Neural crest cell (in vitro differentiated cells): ENCODE measurements at places on chromosomes 5 and 9.

GRCh38 chr9:92590377-92590776 is 54.6 kb upstream of the ECM2 start:
- no peak for DNase-seq

GRCh38 chr9:68457803-68458202 is 82.9 kb downstream of the TMEM252 start:
- DNase-seq = no peak

- no peak for DNase-seq
These were observed 9.9 kb upstream of the MRNIP start for GRCh38 chr5:179868541-179868940.

GRCh38 chr9:70413464-70413798 is 1.0 kb downstream of the KLF9 start:
- no peak for DNase-seq

- DNase-seq = no peak
These were observed 73.9 kb downstream of the ACTBL2 start for GRCh38 chr5:57408714-57409113.

GRCh38 chr9:136211441-136212344 is 6.8 kb upstream of the LHX3 start:
- DNase-seq = no peak

DNA sequence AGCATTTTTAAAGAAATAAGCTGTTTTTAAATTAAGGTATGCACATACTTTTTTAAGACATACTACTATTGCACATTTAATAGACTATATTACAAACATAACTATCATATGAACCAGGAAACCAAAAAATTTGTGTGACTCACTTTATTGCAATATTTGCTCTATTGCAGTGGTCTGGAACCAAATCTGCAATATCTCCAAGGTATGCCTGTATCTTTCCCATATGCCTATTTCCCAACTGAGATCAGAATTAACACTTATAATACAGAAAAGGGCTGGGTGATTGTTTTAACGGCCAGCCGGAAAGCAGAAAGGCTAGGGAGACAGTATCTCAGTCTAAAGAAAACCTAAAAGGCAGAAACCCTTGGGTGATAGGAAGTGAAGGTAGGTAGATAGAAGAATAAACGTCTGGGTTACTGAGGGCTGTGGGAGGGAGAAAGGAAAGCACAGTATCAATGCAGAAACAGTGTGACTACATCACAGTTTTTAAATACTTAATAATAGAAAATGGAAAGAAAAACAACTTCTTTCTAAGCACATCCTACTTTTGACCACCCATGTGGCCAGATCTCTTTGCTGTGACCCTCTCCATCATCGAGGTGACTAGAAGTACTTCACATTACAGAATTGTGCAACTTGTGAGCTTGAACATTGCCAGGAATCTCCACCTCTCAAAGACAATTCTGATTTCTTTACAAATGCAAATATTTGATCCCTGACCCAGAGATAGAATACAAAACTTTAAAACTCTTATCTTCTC is 126.4 kb downstream of the LPAR1 start:
- no peak for DNase-seq

DNA sequence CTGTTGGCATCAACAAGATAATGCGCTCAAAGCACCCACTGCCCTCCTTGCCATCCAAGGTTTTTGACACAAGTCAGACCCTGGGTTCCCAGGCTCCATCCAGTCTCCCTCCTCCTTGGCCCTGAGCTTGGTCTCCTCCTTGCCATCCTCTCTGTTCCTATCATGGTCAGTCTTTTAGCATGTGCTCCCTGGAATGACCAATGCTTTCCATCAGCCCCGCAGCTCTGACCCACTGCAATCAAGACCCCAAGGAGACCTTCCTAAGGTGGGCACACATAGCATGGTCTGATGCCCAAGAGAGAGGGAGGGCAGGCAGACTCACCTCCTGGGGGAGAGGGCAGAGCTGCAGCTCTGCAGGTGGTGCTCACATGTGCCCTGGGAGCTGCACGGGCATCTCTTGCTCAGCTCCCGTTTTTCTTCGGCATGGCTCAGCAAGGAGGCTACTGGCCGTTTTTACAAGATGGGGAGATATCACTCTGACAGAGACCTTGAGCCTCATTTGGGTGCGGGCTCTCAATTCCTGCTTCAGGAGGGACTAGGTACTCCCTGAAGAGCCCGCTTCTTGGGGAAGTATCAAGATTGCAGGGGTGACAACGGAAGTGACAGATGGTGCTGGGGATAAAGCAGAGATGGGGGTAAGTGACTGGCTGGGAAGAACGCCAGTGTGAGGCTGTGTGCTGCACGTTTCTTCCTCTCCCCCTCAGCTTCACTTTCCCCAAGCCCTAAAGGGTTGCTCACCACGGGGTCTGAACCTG is 3.3 kb downstream of the SEPTIN8 start:
- DNase-seq = no peak

DNA sequence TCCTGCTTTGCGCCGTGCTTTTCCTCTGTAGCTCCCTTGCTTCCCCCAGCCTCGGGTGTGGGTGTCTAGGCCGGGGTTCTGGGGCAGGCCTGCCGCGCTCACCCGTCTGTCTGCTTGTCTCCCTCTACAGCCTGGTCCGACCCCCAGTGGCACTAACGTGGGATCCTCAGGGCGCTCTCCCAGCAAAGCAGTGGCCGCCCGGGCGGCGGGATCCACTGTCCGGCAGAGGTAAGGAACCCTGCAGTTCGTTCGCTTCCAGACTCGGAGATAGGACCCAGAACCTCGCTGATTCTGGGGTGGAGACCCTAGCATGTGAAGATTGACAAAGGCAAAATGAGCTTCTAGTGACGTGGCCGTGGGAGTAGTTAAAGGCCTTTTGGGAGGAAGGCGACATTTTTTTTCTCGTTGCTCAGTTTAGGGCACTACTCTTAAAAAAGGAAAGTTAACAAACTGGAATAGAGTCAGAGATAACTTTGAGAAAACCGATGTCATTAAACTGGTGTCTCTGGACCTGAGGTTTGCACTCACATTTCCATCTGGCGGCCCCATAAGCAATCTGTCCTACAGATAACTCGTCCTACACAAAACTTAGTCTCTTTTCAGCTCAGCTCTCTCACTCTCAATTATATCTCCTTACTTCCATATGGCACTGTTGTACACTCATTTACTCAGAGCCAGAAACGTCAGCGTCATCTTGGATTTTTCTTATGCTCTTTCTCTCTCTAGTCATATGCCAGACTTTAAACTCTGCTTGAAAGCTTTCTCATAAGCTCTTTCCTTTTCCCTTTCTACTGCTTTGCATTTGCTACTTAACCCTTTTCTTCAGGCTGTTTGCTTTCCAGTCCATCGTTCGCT is 561 bp downstream of the SEC61B start:
- no peak for DNase-seq

- no peak for DNase-seq
These were observed 19.3 kb downstream of the PTPN3 start for GRCh38 chr9:109478665-109479380.

DNA sequence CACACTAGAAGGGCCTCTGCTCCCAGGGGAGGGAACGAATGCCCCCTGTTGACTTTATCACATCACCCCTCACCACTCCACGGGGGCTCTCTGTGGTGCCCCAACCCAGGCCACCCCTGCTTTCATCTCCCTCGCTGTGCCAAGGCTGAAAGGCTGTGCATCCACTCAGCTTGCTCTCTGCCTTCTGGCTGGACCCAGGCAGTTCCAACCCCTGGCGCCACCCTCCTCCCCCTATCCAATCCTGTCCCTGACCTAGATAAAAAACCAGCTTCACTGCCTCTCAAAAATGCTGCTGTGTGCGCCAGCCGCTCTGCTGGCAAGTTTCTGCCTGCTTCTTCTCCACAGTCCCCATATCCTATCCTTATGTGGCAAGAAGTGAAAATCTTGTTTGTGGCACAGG is 22.4 kb upstream of the CORO2A start:
- no peak for DNase-seq

DNA sequence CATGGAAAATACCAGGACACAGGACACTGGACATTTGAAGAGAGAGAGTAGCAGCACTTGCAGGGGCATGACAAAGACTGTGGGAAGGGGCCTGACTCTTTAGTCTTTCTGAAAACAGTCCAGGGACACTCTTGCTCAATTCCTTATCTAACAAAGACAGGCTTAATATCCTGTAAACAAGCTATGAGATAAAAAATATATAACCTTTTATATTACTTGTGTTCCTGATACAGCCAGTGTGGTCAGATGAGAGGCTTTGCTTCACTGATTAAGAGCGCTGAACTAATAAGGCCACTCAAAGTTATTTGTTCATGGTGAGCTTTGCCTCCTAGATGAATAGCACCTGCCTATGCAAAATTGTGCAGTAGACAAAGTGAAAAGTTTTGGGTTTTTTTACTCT is 518.7 kb downstream of the LRRC70 start:
- no peak for DNase-seq

DNA sequence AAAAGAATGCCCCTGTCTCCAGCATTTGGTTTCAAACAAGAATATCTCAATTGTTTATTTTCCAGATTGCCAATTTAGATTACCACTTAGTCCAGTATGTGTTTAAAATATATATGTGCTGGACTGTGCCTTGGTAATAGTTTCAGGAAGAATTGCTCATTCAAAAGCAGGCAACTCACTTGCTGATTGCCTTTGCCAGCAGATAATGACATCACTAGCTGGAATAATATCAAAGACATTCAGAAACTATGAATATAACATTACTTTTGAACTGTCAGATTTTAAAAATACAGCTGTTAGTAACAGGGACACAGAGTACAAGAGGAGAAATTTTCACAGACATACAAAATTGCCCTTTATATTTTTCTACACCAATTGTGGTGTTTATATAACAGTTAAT is 96.0 kb upstream of the ITGA2 start:
- DNase-seq = no peak

- no peak for DNase-seq
These were observed 105.2 kb downstream of the FRMD3 start for GRCh38 chr9:83432877-83433550.

GRCh38 chr5:10892911-10893215 is 131.8 kb upstream of the DAP start:
- DNase-seq = no peak

DNA sequence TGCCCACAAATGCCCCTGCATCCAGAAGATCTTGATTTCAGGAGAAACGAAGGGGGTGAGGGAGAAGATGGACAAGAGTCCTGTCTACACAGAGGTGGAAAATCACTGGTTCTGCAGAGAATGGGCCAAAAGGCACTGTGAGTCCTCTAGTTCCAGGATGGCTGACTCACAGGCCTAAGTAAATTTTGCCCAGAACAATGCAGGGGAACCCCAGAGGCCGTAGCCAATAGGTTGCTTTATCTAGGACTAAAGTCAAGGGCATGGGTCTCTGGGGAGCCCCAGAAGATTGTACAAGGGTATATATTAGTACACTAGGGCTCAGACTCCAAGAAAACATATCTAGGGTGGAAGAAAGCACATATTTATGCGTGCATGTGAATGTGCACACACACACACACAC is 98.0 kb downstream of the SLIT3 start:
- no peak for DNase-seq

DNA sequence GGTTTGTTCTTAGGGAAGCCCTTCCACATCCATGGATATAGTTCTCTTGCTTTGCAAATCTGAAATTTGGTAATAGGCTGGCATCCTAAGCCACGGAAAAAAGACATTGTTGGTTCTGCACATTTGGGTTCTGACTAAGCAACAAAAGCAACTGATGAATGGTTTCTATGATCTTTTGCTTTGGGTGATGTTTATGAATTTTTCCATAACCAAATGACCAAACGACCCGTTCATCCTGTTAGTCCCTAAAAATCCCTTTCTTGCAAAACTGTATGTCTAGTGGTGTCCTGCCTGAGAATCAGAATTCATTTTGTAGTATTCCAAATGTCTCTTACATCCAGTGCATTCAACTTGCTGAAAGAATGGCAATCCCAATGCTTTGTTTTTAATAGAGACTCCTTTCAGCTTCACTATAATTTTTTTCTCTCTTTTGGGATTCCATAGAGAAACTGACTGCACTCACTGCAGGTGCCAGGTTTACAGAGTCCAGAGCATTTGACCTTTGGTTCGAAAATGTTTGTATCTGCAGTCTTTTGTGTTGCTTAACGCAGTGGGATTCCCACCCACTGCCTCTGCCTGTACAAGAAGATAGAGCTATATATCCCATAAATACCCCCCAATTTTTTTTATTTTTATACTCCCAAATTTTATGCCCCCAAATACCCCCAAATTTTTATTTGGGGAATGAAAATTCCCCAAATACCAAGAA is 4.7 kb downstream of the SPTAN1 start:
- DNase-seq = no peak

DNA sequence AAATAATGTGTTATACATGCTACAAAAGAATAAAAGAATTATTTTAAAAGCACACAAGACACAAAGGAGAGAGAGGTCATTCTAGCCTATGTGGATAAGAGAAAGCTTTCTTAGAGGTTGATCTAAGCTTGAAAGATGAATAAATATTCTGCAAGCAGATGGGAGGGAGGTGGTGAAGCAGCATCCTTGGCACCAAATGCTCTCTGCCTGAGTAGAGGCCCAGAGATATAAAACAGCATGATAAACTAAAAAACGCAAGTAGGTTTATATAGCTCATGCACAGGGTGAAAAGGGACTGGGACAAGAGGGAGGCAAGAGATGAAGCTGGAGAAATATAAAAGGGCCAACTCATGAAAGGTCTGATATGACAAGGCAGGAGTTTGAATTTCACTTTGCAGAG is 283.2 kb upstream of the POU5F2 start:
- no peak for DNase-seq

DNA sequence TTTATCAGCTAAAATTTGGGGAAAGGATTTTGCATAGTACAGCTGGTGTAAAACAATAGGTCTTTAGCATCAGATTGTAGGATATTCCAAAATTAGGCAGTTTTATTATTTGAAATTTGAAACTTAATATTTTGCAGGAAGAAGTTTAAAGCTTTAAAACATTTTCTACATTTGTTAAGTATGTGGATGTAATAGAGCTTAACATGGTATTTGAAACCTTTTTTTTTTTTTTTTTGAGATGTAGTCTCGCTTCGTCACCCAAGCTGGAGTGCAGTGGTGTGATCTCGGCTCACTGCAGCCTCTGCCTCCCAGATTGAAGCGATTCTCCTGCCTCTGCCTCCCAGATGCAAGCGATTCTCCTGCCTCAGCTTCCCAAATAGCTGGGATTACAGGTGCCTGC is 2.9 kb downstream of the DENND4C start:
- DNase-seq = no peak

- no peak for DNase-seq
These were observed 79.2 kb upstream of the MRPS30 start for GRCh38 chr5:44729536-44729935.

GRCh38 chr5:108728566-108729241 is 19.0 kb upstream of the FER start:
- DNase-seq = no peak

DNA sequence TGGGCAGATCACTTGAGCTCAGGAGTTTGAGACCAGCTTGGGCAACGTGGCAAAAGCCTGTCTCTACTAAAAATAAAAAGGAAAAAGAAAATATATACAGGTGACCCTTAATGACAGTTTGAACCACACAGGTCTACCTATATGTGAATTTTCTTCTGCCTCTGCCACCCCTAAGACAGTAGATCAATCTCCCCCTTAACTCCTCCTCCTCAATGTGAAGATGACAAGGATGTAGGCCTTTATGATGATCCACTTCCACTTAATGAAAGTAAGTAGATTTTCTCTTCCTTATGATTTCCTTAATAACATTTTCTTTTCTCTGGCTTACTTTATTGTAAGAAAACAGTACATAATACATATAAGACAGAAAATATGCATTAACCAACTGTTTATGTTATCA is 3.4 kb downstream of the AKNA start:
- no peak for DNase-seq

- no peak for DNase-seq
These were observed 6.7 kb upstream of the PHF2 start for GRCh38 chr9:93569621-93570174.
